ENCODE measurements at places on chromosomes 12 and 14.
A peak's percentile ranks its signal among the peaks of the same experiment; 100 is the strongest.

GRCh38 chr12:119685375-119685774 lies 17.4 kb downstream of the PRKAB1 start:
- DNase-seq = no peak

GRCh38 chr12:10721651-10722501 lies 1.2 kb downstream of the YBX3 start:
- DNase-seq = peak; percentile 13

- no peak for DNase-seq
Observed at GRCh38 chr14:92917041-92917940, 5.7 kb upstream of the CHGA start.

GRCh38 chr14:74572726-74573301 lies 39.2 kb downstream of the LTBP2 start:
- DNase-seq = no peak

DNA sequence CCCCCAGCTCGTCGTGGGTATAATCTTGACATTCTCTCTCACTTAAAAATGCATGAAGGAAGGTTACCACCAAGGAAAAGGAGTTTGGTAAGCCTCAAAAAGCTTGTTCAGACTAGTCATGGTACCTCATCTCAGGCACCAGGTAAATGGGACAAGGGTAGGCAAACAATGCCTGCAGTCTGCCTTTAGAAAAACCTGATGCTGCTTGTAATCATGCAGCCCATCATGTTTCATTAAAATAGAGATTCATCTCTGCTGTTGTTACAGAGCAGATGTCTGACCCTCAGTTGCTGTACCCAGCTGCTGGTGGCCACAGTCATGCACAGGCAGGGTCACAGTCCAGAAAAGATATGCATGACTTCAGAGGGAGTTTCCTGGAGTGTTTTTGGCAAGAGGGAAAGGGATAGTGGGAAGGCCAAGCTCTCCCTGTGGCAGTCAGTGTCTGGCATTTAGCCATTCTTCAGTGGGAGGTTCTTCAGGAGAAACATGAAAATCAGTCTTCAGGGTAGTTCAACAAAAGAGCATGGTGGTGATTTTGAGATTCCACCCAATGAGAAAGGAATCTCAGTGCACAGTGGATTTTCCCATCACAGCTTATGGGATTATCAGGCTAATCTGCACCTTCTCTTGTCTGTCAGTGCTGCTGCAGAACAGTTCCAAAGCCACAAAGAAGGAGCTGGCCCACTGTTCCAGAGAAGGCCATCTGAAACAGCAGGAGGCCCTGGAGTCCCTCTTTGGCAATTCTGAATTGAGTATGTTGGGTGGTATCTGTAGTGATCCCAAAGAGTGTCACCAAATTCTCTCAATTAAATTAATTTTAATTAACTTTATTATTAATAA lies 202.7 kb upstream of the FRMD6 start:
- no peak for DNase-seq

- no peak for DNase-seq
Observed at GRCh38 chr12:91958816-91959215, 186.8 kb downstream of the BTG1 start.

GRCh38 chr14:70425354-70425753 lies 8.5 kb upstream of the SYNJ2BP start:
- no peak for DNase-seq

DNA sequence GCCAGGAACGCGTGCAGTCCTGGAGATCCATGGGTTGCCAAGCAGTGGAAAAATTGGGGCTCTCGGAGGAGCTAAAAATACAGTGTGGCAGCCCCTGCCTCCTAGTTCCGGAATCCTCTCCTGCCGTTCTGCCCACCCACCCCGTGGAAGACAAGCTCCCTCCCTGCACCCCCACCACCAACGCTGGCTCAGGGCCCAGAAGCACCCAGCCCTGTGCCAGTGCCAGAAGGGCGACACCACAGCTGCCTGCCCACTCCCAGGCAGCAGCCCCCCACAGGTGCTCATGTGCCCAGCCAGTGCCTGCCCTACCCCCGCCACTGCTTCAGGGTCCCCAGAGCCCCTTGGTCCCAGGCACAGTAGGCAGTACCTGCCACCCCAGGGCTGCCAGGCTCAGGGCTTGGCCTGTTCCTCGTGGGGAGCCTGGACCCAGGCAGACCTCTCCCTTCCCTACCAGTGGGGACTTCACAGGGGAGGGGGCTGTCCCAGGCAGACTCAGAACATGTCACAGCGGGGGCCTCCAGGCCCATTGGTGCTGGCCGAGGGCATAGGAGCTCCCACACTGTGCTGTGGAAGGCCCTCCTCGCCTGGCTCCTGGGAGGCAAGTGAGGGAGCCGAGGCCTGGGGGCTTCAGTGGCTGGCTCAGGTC lies 7.4 kb downstream of the INF2 start:
- DNase-seq = no peak

- no peak for DNase-seq
Observed at GRCh38 chr12:14400599-14400998, 35.1 kb downstream of the ATF7IP start.

DNA sequence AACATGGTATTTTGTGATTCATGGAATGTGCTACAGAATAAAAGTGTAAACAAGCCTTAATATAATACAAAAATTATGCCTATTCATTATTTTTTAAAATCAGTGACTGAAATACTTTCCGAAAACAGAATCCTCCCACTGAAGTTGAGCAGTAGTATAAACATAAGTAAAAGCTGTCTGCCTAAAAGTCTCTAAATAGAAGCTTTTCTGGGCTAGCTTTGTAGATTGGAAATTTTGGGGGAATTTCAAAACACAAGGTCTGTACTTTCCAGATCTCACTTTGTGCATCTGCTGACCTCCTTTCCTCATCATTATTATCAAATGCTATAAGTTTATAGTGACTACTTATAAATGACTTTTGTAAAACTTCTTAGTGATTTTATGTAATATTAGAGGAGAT lies 80.4 kb upstream of the TRHDE start:
- no peak for DNase-seq

- DNase-seq = peak; percentile 88
Observed at GRCh38 chr14:23237772-23238594, at the start of gene RNF212B. RNF212B (plus strand) TSS chr14:23237936; CDS start chr14:23240346, 2,410 bp downstream.

- no peak for DNase-seq
Observed at GRCh38 chr14:66117600-66117999, 368.6 kb upstream of the CCDC196 start.
